Activated naive CD8-positive, alpha-beta T cell treated with anti-CD3 and anti-CD28 coated beads, Interleukin-2, amount 10 ng/mL, durations not matched to agents 7 days and 5 days (primary cell): ENCODE measurements at places on chromosomes 3 and 15. TPM values are rescaled to one million over a fixed set of nuclear protein-coding genes. Genes with fewer than 3 reads are reported as not detected.

Gene TICRR
- 18.6 TPM for total RNA-seq

Gene GPR87
- not detected for total RNA-seq

Gene RAF1
- total RNA-seq: 95.8 TPM

Gene LNP1
- 1.8 TPM for total RNA-seq
